ENCODE measurements at places on chromosomes 4 and X.

DNA sequence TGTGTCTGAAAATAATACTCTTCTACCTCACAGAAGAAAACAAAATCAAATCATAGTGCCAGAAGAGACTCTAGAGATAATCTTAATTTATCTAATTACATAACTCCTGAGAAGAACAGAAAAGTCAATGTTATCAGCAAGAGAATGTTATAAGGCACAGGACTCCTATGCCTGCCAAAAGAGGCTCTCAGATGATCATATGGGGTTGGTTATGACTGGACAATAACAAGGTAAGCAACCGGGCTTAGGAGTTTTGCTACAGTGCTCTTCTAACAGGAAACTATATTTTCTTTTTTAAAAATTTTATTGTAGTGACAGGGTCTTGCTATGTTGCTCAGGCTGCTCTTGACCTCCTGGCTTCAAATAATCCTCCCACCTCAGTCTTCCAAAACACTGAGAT, 3.5 kb upstream of the C4orf17 start:
- no peak for DNase-seq

GRCh38 chr4:78799551-78800495, 23.7 kb downstream of the BMP2K start:
- DNase-seq, result no peak

DNA sequence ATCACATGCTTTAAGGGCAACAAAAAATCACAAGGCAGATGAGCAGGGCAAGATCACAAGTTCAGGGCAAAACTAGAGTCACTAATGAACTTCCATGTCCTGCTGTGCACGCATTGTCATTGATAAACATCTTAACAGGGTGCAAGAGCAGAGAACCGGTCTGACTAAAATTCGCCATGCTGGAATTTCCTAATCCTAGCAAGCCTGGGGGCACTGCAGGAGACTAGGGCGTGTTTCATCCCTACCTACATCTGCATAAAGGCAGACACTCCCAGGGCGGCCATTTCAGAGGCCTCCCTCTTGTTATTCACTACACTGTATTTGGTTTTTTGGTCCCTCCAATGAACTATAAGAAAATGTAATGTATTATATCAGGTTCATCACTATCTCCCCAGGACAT, 203.6 kb downstream of the ARHGEF9 start:
- no peak for DNase-seq

DNA sequence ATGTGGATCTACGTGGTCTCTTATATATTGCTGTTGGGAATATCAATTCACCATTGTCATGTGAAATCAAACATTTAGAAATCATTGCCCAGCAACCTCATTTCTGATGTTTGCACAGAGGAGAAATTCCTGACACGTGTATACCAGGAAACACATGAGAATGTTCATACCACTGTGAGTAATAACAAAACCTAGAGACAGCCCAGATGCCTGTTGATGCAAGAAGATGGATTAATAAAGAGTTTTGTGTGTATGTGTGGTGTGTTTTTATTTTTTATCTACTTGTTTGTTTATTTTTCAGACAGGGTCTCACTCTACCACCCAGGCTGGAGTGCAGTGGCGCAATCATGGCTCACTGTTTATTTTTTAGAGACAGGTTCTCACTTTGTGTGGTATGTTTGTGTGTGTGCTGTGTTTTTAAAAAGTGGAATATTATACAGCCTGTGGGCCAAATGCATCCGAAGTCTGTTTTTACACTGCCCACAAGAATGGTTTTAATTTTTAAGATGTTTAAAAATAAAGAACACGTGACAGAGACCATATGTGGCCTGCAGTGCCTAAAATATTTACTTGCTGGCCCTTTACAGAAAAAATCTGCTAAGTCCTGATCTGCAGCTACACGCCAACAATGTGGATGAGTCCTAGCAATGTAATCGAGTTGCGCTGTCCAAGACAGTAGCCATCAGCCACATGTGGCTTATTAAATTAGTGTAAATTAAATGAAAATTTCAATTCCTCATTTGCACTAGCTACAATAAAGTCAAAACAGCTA, 39.2 kb downstream of the TXLNG start:
- no peak for DNase-seq

- no peak for DNase-seq
These were observed 16.5 kb upstream of the TDO2 start for GRCh38 chr4:155887045-155887444.

- DNase-seq, result no peak
These were observed 4.0 kb downstream of the MFAP3L start for GRCh38 chr4:170022211-170022610.

DNA sequence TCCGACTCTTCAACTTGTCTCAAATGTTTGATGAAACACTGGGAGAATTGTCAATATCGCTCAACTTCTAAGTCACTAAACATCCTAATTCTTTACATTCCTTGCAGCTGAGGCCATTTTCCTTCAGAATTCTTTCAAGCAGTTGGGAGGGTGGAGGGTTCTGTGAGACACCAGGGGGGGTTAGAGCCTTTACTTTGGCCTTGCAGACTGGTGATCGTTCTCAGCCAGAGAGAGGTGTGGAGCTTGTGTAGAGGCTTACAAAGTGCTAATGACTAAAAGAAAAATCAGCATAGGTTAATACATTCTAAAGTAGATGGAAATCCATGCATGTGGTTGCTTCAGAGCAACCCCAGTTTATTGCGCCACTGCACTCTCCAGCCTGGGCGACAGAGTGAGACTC, 21.3 kb upstream of the SOX3 start:
- DNase-seq, result no peak

GRCh38 chrX:65610481-65610880, 57.0 kb upstream of the MSN start:
- DNase-seq, result no peak

GRCh38 chrX:155001873-155002272, 20.6 kb downstream of the F8 start:
- no peak for DNase-seq

DNA sequence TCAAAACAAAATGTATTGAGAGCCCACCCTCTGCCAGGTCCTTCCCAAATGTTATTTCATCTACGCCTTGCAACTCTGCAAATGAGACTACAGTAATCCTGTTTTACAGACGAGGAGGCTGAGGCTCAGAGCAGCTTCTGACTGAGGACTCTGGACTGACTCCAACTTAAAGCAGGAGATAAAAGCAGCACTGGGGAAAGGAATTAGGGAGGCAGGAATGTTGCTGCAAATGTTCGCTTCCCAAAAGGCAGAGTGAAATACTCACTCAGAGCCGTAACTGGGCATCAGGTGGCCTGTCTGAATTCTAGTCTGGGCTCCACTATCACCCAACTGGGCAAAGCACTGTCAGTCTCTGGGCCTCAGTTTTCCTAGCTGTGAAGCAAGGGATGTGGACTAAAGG, 94.7 kb upstream of the SRD5A3 start:
- DNase-seq, result no peak

DNA sequence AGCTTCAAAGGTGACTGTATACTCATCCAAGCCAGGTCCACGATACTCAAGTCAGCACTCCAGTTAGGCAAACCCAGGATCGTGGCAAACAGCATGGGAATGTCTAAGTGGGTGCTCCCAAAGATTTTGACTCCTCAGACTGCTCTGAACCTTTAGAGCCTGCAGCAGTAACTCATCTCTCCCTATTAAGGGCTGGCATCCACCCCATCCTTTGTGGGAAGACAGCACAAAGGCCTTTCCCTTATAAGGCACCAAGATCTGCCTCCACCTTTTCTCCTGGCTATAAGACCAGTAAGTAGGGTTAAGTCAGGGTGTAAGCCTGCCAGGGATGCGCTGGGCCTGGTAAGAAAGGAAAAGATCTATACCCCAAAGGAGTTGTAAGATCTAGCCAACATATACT, 23.6 kb upstream of the SLC25A43 start:
- DNase-seq, result no peak

- DNase-seq, result no peak
These were observed 24.3 kb downstream of the ADD1 start for GRCh38 chr4:2867758-2868491.

- no peak for DNase-seq
These were observed 34.0 kb upstream of the CYBB start for GRCh38 chrX:37745835-37746217.

DNA sequence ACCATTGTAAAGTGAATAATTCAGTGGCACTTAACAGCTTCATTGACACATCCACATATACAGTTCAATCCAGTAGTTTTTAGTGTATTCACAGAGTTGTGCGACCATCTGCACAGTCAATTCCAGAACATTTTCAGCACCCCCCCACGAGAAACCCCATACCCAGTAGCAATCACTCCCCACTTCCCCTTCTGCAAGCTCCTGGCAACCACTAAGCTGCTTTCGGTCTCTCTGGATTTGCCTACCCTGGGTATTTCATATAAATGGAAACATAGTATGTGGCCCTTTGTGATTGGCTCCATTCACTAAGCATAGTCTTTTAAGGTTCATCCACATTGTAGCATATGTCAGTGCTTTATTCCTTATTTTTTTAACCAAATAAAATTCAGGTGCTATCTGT, 10.0 kb downstream of the MSL3 start:
- DNase-seq, result no peak

DNA sequence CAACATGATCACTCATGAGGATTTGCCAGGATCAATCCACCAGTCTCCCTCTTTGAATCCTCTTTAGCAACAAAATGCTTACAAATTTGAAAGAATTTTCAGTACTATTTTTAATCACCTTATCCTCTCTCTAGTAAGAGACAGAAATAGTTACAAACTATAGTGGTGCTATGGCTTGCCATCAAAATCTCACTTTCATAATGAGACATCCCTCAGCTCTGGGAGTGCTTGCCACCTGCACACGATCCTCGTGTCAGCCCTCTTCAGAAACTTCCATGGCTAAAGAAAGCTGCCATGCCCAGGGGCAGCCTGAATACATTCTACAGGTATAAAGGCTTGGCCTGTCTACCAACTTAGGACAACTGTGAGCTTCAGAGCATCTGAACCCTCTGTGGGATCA, 5.1 kb upstream of the DHX15 start:
- no peak for DNase-seq

DNA sequence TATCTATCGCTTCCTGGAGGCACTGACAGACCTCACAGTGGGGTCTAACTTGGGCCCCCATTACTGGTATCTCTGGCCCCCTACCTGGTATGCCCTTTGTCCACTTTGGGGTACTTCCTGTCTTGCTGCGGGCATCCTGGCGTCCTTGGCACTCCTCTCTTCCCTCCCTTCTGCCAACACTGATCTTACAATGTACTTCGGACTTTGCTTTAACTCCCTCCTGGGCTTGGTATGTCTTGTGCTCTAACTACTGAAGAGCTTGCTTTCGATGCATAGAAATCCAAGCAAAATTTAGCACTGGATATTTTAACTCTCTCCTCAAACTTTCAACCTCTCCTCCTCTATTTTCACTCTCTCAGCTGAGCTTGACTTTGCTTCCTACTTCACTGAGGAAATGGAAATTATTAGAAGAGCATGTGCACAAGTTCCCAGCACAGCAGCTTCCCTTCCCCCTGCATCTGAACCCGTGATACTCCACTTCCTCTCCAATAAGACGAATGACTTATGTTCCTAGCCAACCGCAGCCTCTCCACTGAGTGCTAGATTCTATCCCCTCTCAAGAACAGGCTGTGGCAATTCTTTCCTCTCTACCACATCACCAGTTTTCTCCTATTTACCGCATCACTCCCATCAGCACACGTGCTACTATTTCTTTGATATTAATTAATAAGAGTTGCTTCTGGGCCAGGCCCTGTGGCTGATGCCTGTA, 52.9 kb downstream of the SUPT20HL2 start:
- no peak for DNase-seq

DNA sequence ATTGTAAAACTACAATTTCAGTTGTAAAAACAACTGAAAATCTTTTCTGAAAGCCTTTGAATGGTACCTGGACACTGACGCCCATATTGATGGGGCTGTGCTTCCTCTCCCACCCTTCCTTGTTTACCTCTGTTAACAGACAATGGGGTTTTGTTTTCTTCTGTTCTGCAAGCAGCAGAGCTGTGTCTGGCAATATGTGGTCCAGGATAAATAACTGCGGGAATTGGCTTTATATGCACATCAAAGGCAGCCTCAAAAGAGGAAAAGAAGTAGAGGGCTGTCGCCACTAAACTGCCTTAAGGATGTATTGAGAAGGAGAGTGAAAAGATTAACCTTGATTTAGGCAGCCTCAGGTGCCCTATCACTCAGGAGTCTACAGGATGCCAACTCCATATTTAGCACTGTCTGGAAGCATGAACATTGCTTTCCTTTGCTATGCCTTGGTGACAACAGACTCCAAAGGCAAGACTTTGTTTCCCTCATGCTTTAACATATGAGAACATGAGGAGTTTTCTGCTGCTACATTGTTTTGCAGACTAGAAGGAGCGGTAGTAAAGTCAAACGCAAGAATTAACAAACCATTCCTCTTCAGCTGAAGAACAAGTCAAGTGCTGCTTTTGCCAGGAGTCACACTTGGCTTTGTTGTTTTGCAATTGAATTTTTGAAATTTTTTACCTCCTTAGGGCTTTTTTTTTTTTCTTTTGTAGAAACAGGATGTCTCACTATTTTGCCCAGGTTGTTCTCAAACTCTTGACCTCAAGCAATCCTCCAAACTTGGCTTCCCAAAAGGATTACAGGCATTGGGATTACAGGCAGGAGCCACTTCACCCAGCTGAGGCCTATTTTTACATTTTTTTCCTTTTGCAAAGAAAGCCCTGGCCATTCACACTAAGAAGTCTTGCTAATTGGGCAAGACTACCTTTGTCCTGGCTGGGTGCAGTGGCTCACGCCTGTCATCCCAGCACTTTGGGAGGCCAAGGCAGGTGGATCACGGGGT, 3.0 kb downstream of the IL21 start:
- no peak for DNase-seq

DNA sequence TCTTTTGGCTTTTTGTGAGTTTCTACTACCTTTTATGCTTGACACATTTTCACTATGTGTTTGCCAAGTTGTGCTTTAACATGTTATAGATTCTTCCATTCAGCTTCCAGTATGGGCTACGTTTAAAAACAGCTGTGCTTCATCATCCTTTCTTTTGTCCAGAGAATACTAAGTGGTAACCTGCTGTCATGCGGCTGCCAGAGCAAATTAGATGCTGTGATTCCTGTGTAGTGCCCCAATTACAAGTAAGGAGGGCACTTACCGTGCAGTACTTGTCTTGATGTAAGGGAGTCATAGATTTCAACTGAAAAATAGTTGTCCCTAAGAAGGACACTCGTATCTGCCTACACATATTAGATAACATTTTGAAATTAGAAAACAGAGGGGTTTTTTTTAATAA, 531.8 kb upstream of the GALNTL6 start:
- no peak for DNase-seq

DNA sequence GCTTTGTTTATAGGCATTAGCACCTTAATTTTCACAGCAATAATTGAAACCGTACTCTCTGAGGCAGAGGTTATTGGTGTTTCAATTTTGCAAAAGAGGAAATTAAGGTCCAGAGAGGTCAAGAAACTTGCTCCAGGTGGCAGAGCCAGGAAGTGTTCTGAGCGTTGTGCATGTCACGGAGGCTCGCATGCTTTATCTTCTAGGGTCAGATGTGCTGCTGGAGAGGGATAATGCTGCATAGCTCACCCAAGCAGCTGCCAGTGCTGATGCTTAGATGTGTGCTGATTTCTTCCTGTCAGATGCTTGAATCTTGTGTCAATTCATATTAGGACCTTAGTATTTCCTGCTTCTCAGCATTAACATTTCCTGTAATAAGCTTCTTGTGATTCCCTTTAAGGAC, 13.0 kb upstream of the FGF5 start:
- DNase-seq, result no peak

GRCh38 chr4:165129924-165130323, 17.3 kb upstream of the TMEM192 start:
- no peak for DNase-seq

GRCh38 chr4:166174717-166175490, 301.9 kb downstream of the TLL1 start:
- no peak for DNase-seq

All from vagina (tissue), 2 donors.